Bronchial epithelial cell (primary cell): ENCODE measurements at places on chromosomes 16 and 17.

GRCh38 chr17:2453325-2453724, 52.5 kb upstream of the MNT start:
- DNase-seq, result peak; percentile 12

GRCh38 chr17:48181653-48182052, 74.1 kb downstream of the SNX11 start:
- peak; percentile 15 for DNase-seq

DNA sequence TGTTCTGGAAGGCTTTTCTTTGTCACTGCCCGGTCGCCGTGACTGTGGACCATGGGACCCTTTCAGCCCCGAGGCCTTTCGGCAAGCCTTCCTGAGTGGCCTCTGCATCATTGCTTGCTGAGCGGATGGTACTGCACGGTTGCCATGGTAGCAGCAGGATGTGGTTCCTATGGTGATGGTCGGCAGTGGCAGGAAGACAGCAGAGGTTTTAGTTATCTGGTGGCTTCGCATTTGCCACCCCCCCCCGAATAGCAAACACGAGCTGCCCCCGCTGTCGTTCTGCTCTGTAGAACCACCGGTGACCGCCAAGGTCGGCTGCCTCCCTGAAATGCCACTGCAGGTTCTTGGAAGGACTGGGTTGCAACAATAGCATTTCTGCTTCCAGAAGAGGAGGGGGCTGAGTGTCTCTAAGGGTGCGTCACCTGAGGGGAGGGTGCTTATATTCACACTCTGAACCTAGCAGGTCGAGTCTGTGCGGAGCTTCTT, 76.6 kb downstream of the CMIP start:
- no peak for DNase-seq

GRCh38 chr17:42329025-42329976, 41.0 kb downstream of the STAT5A start:
- peak; percentile 82 for DNase-seq

- no peak for DNase-seq
Measured at GRCh38 chr16:63037761-63038396, 1001.6 kb upstream of the CDH8 start.

- DNase-seq, result no peak
Measured at GRCh38 chr17:13952009-13952750, 117.1 kb upstream of the COX10 start.

DNA sequence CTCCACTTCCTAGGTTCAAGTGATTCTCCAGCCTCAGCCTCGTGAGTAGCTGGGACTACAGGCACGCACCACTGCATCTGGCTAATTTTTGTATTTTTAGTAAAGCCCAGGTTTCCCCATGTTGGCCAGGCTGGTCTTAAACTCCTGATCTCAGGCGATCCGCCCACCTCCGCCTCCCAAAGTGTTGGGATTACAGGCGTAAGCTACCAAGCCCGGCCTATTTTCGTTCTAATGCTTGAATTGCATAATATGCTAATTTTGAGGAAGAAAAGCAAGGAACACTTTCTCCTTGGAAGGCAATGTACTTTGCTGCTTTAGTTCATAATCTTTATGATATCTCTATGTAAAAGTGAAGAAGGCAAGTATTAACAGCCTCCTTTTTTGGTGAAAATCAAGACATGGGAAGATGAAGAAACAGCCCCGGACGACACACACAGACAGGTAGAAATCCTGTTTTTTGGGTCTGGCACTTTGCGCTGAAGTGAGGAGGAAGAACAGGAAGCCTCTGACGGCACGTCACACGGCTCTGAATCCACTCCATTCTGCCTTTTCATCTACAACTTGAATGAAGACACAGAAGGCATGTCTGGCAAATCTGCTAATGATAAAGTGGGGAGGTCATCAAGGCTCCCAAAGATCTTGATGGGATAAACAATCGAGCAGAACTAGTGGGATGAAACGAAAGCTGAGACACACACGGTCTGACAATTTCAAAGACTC, 24.9 kb downstream of the VPS53 start:
- no peak for DNase-seq

GRCh38 chr16:23353440-23353839, 51.3 kb downstream of the SCNN1B start:
- DNase-seq, result no peak

- DNase-seq, result no peak
Measured at GRCh38 chr16:86353148-86353547, 157.2 kb upstream of the FOXF1 start.

DNA sequence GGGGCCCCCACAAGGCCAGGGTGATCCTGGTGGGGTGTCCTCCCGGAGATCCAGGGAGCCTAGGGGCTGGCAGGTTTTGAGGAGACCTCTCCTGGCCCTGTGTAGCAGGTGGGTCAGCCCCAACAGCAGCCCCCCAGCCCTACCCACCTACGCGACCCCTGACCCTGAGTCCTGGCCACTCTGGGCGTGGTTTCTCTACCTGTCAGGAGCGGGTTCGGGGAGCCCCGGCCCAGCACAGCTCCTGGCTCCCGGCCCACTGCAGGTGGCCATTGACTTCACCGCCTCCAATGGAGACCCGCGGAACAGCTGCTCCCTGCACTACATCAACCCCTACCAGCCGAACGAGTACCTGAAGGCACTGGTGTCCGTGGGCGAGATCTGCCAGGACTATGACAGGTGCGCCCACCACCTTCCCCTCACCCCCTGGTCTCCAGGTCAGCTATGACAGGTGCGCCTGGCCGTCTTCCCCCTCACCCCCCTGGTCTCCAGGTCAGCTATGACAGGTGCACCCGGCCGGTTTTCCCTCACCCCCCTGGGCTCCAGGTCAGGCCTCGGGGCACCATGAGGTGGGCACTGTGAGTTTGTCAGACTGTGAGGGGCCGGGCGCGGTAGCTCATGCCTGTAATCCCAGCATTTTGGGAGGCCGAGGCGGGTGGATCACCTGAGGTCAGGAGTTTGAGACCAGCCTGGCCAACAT, 13.0 kb downstream of the CPNE7 start:
- DNase-seq, result no peak

GRCh38 chr16:17412221-17412620, 58.5 kb downstream of the XYLT1 start:
- no peak for DNase-seq

- DNase-seq, result no peak
Measured at GRCh38 chr17:73532421-73532901, 111.8 kb downstream of the SDK2 start.

- no peak for DNase-seq
Measured at GRCh38 chr17:77493238-77493820, 352.6 kb downstream of the SEC14L1 start.

- DNase-seq, result peak; percentile 20
Measured at GRCh38 chr16:12092544-12092921, 116.0 kb downstream of the SNX29 start.

- no peak for DNase-seq
Measured at GRCh38 chr17:48856122-48856821, 25.4 kb downstream of the CALCOCO2 start.

GRCh38 chr17:35214192-35214591, 20.0 kb upstream of the SLC35G3 start:
- DNase-seq, result no peak
